Activated naive CD4-positive, alpha-beta T cell (primary cell): ENCODE measurements at places on chromosomes 6 and 20.

DNA sequence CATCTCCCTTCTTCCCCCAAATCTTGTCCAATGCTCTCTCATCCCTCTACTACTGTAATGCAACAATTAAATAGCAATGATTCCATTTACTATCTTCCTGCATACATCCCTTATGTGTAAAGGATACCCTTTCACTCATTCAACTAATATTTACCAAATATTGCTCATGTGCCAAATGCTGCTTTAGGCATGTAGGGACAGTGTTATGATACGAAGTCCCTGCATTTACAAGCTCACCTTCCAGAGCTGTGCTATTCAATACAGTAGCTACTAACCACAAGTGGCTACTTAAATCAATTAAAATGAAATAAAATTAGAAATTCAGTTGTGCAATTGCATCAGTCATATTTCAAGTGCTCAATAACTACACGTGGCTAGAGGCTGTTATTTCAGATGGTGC lies 41.1 kb downstream of the GMDS start:
- DNase-seq: no peak

GRCh38 chr6:120122401-120122800 lies 772.8 kb upstream of the MAN1A1 start:
- no peak for DNase-seq

DNA sequence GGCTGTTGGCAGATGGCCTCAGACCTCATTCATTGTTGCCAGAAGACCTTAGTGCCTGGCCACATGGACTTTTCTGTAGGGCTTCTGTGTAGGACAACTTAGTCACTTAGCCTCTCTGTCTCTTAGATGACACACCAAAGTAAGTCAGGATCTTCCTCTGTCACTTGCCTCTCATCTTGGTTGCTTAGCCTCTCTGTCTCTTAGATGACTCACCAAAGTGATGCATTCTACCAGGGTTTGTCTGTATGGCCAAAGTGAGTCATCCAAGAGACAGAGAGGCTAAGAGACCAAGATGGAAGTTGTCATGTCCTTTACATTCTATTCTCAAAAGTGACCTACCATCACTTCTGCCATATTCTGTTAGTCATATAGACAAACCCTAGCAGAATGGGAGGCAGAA lies 255.9 kb upstream of the DEFB112 start:
- no peak for DNase-seq

DNA sequence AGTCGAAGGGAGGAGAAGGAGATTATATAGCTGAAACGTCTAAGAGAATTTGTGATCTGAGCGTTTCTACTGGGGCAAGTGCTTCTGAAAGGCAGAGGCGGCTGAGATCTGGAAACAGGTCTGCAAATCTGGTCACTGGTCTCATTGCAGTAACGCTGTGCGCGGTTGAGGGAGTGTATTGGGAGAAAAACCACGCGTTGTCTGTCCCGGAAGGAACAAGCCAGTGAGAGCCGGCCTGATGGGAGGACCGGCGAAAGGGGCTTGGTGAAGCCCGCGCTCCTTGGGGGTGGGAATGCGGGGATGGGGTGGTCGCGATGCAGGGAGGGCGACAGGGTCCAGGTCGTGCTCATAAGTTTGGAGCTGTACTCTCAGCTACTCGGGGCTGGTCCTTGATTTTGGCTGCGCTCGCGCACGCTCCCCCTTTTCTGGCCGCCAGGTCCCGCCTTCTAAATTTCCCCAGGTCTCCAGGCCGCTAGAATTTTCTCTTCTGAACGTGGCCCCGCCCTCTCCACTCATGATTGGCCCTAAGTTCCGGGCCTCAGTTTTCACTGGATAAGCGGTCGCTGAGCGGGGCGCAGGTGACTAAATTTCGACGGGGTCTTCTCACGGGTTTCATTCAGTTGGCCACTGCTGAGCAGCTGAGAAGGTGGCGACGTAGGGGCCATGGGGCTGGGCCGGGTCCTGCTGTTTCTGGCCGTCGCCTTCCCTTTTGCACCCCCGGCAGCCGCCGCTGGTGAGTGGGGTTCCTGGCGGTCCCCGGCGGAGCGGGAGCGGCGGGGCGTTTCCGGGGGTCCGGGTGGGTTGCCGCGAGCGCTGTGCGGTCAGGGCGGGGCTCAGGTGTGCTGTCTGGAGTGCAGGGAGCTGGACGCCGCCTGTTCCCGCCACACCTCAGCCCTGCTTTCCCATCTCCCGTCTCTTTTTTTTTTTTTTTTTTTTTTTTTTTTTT lies at the start of gene MICB:
Gene MICB, plus strand, starts transcription at position 615 of the 946 bp plus-strand sequence. Its CDS starts 49 bp downstream, at position 664.
- peak; percentile 77 for DNase-seq
